Natural killer cell treated with Interleukin-12 subunit alpha and Interleukin-12 subunit beta and Interleukin-15 and Interleukin-18, amount 100 ng/mL, for 72 hours (primary cell): ENCODE measurements at places on chromosomes 12 and 14. TPM values are rescaled to one million over a fixed set of nuclear protein-coding genes. Genes with fewer than 3 reads are reported as not detected.

GRCh38 chr14:102898298-102898697, 24.2 kb upstream of the AMN start:
- no peak for DNase-seq

DNA sequence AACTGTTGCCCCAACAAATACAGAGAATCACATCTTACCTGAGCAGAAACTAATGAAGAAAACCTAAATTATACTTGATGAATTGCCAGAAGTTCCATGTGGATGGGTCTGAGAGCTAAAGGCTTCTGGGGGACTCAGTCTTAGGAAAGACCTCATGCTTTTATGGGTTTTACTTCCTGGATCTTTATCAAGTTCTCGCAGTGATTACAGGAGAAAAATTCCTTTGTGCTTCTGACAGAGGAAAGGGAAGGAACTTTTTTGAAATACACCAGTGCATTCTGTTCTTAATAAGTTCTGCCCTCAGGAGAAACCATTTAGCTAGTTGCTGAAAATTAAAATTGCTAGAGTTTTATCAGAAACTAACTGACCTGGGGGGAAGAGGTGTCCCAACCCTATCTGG, 203.9 kb upstream of the KITLG start:
- no peak for DNase-seq

- DNase-seq, result no peak
Measured at GRCh38 chr12:50403001-50403440, 2.3 kb downstream of the LARP4 start.

DNA sequence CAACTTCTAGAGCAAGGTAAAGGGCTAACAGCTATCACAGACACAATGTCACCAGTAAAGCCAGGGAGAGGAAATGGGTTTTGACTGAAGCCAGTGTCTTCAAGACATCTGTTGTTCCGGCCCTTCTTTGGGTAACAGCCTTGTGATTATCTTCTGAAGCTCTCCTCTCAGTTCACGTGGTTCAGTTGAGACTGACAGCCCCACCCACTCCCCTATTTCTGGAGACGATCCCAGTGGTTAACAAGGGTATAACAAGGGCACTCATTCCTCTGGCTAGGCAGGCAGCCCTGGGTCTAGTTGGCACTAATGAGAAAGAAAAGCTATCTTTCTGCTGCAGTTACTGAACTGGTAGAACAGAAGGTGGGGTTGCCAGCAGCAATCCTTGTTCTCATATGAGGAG, 6.9 kb downstream of the GNPTAB start:
- DNase-seq, result peak; percentile 73

DNA sequence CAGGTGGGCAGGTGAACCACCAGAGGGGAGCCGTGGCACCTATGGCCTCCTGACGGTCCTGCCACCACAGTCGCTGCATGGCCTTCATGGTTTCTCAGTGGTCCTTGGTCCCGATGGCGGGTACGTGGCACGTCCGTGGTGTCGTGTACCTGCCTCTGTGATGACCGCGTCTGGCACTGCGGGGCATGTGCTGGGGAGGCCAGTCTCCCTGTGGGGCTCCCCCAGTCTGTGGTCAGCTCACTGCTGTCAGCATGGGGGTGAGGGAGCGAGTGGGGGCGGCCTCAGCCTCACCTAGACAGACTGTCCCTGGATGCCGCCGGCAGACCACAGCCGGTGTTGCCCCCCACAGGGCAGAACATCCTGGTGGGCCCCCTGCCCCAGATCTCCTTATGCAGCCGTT, 267.2 kb downstream of the SEC23A start:
- DNase-seq, result no peak

DNA sequence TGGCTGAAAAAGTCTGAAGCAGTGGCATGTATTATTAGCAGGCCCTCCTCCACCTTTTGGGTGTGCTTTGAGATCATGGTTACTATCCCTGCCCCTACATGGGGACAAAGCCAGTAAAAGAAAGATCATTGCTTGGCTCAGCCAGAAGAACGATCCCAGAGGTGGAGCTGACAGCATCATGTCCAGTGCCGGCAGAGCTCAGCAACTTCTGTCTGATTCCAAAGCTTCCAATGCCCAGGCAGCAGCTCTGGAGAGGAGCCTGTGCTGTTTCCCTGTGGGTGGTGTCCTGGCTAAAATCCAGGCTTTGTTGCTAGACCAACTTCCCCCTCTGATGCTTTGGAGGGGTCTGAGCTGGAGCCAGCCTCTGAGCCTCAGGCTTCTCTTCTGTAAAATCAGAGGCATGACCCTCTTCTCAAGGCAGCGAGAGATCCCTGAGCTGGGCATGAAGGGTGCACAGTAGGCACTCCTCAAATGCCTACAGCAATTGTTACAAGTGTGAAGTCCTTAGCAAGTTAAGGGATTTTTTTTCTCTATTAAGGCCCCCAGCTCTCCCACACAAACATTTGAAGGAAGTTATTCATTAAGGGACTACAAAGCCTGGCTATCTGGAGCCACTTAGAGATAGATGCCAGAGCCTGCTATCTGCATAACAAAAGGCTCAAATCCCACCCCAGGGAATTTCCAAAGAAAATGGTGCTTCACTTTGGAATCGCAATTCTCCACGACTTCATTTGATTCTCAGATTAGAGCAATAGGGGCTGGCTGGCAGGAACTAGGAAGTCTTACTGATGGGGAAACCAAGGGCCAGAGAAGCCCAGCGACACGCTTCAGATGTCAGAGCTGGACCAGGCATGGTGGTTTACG, 10.9 kb upstream of the GSC start:
- no peak for DNase-seq

- DNase-seq, result no peak
Measured at GRCh38 chr12:65728848-65729793, 95.2 kb upstream of the HMGA2 start.

DNA sequence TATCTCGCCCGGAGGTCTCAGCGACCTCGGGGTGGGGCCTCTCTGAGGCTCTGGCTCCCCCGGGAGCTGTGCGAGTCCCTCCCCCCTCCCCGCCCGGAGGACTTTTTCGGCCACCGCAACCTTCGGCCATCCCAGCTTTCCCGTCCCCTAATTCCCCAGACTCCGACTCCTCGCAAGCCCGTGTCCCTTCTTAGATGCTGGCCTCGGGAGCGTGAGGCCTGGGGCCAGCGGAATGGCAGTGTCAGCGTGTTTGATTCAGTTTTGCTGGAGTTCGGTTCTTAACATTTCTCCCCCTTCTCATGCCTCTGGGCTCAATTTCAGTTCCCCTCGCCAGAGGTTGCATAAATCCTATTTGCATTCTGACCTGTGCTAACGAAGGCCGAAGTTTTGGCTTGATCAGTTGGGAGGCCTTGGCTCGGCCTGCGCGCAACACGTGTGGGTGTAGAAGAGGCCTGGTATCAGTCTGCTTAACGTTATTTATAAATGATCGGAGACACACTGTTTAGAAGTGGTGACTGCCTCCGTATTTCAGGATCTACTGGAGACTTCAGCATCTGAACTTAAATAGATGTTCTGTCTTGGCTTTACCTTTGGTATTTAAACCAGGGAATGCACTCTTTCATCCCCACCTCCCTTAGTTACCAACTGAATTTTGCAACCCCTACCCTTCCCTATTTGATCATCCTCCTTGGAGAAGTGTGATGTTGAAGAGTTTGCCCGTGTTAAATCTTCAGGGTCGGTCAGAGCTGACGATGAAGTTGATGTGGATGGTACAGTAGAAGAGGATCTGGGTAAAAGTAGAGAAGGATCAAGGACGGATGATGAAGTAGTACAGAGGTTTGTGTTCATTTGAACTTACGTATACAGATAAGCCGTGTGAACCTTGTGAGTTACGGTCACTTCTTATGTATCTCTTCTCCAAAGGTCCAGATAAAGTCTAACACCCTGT, 851 bp downstream of the HSP90B1 start:
- no peak for DNase-seq

DNA sequence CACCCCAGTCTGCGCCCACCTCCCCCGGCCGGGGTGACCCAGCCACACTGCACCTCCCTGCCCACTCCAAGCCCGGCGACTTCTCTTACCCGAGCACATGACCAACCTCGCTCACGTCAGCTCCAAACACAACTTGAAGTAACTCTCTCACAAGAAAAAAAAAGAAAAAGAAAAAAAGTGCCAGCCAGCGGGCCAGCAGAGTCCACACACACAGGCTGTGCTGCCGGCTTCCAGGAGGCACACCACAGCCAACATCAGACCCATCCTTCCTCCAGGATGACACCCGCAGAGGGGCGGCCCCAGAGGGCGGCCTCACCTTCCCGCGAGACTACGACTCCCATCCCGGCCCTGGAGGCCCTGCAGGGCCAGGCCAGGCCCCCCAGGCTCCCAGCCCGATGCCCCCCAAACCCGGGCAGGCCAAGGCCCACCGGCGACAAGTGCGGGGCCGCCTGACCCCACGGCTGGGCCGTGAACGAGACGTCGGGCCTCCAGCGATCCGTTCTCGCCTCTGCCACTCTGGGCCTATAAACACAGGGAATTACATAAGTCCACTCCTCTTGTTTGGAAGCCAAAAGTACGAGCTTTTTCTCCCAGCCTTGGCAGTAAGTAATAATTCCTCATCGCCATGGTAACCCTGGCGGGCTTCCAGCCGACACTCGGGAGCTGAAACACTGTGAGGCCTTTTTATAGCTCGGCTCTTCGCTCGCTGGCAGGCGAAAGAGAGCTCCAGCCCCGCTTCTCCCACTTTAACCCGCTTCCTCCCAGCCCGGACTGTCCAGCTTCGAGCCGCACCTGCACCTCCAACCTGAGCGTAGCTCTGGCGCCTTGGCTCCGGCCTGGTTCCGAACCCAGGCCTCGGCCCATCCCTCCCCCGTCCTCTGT, 49.1 kb downstream of the NCOR2 start:
- no peak for DNase-seq

GRCh38 chr12:18415227-18415626, 153.9 kb downstream of the PIK3C2G start:
- DNase-seq, result no peak

GRCh38 chr14:88270776-88271175, 52.3 kb downstream of the KCNK10 start:
- DNase-seq, result no peak

BEGAIN gene
- total RNA-seq, result not detected

DTX1 gene
- 1.2 TPM for total RNA-seq

TAS2R19 gene
- 11.7 TPM for total RNA-seq

PSMB5 gene
- 121 TPM for total RNA-seq

RAB35 gene
- total RNA-seq, result 94.1 TPM
